SHP77 treated with DMSO at 0.1 percent for 48 hours (cell line): ENCODE measurements at places on chromosomes 11 and 22.

GRCh38 chr11:62854013-62854824 is 14.8 kb upstream of the WDR74 start:
- no peak for DNase-seq

- DNase-seq: no peak
These were observed 102.6 kb upstream of the VPREB1 start for GRCh38 chr22:22141771-22142591.

DNA sequence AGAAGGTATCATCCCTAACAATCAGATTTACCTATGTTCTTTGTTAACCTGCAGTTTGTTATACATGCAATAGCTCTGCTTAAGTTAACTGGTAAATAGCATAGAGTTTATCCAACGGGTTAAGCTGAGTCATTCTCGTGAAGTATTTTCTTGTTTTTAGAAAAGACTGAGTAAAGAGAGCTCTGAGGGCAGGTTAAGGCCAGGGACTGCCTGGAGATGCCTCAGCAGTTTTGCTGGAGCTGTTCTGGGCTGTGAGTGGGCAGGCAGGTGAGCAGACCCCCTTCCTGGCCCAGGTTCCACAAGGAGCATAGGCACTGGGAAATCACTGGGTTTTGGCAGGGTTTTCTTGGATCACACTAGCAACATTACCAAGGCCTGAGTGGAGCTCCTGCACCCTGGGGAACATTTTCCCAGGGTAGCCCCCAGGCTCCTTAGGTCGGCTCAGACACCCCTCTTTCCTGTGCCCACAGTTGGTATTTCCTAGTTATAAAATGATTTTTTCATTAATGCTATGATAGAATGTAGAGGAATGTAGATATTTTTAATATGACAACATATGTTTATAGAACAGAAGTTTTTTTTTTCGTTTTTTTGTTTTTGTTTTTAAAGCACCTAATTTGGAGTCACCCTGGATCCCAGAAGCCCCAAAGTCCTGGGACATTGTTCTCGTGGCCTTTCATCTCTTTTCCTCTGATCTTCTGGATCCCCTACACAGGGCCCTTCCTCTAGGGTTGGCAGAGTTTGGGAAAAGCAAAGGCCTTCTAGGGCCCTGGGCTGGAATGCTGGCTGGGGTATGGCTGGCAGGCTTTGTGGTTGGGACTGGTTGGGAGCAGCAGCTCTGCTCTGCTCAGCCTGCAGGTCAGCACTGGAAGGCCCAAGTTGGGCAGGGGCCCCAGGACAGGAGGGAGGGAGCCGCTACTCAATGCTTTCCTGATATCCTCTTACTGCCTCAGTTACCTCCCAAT is 26.7 kb downstream of the IRAG1 start:
- no peak for DNase-seq

DNA sequence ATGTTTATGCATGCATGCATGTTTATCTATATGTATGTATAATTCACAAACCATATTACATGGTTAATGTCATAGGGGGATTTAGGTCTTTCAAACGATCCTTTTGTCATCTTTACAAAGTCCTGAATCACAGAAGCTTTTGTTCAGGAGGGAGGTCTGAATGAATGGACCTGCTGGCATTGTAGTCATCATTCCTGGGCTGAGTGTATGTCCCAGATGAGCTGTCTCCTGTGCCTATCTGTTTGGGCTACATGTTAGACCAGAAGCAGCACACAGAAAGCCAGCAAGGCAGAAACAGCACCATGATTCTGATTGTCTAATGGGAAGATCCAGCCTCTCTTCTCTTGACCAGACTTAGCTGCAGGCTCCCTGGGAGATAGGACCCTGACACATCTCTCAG is 69.5 kb downstream of the ADM start:
- DNase-seq: no peak

GRCh38 chr11:2588809-2589537 is 110.8 kb downstream of the KCNQ1OT1 start:
- DNase-seq: no peak

DNA sequence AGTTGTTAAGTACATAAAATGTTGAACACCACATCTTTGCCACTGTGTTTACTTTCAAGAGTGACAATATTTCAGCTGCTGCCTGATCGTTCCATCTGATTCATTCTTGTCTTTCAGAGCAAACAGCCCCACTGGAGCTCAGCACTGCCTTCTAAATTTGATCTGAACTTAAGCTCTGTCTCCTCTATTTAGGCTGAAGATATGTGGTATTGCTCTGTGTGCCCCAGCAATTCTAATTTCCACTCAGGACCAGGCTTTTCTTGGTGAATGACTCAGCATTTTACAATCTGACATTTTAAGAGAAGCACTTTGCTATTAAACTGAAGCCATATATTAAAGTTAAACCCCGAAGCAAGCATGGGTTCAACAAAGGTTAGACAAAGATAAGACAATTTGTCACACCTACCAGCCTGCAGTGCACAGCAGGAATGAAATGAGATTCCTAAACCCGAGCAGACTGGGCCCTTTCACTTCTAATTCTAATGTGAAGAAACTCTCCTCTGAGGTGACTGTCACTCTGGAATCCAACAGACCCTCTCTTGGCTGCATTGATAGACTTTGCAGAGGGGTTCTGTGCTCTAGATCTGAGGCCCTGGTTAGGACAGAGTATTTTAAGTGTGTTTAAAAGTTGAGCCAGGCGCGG is 41.7 kb upstream of the PLET1 start:
- DNase-seq: no peak
